ENCODE measurements at places on chromosomes 2 and 18.

- DNase-seq, result no peak
Measured at GRCh38 chr2:178825183-178825582, 18.0 kb upstream of the TTN start.

- no peak for DNase-seq
Measured at GRCh38 chr18:26407736-26408601, 140.4 kb downstream of the KCTD1 start.

DNA sequence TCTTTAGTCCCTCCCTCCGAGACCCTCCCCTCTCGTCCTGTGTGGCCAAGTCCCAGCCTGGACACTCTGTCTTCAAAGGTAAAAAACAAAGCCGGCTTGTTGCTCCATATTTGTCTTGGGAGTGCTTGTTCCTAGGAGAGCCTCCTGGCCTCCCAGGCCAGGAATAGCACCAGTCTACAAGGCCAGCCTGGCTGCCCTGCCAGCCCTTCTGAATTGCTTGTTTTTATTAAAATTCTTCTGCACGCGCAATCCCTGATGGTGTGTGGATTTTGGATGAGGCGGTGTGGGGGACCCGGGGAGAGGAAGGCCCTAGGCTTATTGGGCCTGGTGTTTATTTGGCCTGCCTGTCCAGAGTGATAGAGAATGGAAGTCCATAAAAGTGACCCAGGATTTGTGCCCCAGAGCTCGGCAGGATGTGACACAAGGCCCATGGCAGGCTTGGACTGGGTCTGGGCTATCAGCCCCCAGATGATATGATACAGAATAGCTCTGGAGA lies 297.3 kb downstream of the CYP26B1 start:
- no peak for DNase-seq

DNA sequence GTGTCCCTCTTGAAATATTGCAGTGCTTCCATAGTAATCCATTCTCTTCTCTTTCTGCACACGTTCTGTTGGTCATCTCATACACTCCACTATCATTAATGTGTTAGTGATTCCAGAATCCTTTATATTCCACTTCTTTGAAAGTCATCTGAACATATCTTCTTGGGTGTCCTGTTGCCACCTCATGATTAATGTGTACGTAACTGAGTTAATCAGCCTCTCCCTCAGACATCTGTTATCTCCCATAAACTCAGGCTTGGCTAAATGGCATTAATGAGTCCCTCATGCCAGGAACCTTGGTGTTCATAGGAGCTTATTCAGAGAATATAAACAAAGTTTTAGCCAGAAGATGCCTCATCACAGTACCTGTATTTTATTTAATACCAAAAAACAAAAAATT lies 126.4 kb downstream of the NCOA1 start:
- DNase-seq, result no peak

DNA sequence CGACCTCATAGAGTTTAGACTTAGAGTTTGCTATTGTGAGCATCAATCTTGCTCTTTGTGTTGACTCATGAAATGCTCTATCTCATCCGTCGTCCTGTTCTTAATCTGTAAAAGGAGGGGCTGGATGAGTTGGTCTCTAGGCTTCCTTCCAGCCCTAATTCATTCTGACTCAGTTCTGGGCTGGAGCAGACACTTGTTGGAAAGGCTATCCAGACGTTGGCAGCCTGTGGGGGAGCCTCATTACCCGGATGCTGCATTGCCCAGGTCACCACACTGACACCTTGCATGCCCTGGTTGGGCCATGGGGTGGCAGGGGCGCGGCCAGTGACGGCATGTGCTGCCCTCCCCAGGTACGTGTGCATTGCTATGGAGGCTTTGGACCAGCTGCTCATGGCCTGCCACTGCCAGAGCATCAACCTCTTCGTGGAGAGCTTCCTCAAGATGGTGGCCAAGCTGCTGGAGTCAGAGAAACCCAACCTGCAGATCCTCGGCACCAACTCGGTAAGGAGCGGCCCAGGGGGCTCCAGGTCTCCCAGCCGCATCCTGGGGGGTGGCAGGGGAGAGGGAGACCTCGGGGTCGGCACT lies 61.5 kb downstream of the EFR3B start:
- no peak for DNase-seq

DNA sequence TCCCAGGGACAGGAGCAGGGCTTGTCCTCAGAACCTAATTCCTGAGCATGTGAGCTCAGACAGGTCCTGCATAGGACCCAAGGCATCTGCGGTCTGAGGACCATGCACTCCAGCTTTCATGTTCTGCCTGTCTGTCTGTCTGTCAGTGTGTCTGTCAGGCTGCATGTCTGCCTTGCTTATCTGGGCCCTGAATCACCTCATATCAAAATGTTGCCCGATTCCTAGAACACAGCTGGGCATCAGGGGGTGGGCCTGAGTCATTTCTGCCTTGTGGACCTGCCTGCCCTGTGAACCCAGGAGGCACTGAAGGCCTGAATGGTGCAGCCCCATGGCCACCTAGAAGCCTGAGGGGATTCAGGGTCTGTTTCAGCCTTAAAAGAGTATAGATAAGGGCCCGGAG lies 22.1 kb downstream of the INHBB start:
- DNase-seq, result no peak

GRCh38 chr2:8543383-8544170 lies 138.3 kb upstream of the ID2 start:
- DNase-seq, result peak; percentile 90

DNA sequence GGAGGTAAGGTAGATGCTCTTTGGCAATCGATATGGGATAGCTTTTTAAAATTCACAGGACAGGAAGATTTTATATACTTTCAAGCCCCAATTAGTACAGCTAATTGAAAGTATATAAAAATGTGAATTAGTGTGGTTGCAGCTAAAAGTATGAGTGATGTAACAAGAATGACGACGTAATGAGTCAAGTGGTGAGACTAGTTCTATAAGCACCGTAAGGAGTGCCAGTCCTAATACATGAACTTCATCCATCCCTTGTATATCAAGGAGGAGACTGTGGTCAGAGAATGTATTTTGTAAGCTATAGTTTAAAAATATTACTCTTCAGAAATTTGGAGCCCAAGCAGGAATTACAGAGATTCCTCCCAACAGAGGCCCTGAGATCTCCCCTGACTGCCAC lies 25.8 kb downstream of the DNAJC27 start:
- DNase-seq, result no peak

DNA sequence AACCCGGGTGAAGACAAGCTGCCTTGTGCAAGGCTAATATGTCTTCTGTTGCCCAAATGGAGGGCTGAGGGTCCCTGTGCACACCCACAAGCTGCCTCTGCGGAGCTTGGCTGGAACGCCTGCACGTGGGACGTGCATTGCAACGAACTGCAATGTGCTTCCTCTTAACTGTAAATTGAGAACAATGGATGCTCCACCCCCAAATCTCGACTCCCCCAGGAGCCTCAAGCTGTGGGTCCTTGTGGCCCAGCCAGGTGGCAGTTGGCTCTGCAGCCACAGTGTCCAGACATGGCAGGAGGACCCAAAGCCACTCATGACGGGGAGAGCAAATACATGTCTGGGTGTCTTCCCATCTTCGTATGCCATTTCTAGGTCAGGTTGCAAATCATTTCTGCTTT lies 90.1 kb downstream of the TWIST2 start:
- DNase-seq, result no peak

DNA sequence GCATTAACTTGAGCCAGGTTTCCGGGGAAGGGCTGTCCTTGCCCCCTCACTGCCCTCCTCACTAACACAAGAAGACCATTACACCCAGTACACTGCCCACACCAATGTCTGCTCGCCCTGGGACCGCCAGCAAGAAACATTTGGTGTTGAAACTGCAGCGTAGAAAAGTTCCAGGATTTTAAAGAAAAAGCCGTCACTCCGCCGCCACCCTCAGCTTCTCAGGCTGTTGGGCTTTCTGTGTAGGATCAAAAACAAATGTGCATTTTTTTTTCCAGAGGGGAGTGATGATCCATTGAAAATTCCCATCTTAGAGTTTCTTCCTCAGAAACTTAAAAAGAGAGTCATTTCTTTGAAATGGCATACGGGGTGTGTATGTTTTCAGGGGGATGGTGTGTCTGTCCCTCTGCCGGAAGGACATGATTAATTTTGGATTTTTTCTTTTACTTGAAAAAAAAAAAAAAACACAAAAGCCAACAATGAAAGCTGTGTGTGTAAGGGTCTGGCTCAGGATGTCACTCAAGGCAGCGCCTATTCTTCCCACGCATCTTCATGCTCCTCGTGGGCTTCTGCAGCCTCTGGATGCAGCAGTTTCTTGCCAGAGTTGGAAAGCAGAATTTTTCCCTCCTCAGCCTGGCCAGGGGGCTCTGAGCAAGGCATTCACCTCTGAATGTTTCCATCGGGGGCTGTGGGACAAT lies 184.9 kb downstream of the GLI2 start:
- DNase-seq, result no peak

DNA sequence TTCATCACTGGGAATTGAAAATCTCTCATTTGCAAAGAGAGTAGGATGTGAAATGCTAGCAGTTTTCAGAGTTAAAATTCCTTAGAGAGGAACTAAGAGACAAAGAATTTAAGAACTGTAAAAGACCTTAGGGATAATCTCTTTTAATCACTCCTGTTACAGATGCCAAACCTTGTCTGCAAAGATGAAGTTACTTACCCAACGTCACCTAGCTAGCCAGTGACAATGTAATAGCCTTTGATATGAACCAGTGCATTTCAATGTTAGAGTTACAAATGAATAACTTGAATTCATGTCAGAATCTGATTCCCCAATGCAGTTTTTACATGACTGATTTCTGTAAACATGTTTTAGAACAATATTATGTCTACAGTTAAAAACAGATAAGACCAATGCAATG lies 190.1 kb downstream of the LRP1B start:
- DNase-seq, result no peak

DNA sequence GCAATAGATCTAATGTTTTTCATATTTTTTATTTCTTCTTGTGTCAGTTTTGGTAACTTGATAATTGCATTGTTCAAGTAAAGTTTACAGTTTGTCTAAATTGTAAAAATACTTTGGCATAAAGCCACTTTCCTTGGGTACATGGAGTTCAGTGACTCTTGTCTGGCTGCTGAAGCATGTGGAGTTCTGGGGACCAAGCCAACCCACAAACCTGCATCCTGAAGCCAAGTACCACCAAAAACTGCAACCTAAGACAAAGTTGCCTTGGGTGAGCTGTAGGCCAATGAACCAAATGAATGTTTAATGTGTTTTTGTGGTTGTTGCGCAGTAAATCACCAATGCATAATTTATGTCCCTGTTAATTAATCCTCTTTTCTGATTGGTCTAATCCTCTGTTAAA lies 872.6 kb downstream of the BCL11A start:
- no peak for DNase-seq

DNA sequence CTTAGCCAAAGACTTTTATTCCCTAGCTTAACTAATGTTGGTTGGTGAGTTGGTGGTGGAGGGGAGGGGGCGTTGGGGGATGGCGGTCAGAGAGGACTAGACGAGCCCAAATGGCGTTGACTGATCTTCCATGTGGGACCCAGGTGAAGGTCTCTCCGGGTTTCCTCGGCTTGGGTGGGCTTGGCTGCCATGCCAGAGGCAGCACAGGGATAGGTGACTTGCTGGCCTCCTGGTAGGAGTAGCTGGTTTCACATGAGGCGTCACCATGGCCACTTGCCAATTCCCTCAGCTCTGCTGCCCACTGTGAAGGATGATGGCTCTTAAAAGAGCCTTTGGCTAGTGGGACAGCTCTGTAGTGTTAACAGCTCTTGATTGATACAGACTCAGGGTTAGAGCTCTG lies 1337.0 kb upstream of the FAM98A start:
- DNase-seq, result no peak

DNA sequence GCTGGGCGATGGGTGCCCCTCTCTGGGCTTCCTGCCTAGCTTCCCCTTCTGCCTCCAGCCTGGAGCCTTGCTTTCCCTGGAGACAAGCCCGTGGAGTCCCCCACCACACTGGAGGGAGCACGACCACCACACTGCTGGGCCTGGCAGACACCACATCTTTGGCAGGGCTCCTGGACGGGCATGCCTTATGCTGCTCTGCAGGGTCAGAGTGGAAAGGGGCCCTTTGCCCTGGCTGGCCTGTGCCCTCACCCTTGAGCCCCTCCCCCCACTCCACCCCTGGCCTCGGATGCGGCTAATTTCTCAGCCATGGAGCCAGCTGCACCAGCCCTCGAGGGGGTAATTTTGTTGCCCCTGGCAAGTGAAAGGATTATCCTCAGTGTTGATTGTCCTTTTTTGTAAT lies 194.5 kb downstream of the LOXHD1 start:
- no peak for DNase-seq

GRCh38 chr2:141055531-141055930 lies 1075.3 kb downstream of the LRP1B start:
- no peak for DNase-seq

DNA sequence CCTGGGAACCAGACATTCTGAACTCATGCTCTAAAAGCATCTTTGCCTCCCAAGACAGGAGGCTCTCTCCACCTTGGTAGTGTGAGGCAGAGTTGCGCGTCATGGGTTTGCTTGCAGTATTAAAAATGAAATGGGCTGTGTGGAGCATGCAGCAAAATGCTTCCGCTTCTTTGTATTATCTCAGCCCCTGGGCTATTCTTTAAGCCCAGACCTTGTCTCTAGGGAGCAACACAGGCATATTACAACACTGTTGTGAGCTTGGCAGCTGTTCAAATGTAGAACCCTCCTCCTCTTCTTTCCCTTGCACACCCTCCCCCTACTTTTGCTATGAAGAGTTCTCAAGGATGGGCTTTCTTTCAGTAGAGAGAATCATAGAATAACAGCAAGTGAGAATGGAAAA lies 185.1 kb upstream of the LHCGR start:
- DNase-seq, result no peak

DNA sequence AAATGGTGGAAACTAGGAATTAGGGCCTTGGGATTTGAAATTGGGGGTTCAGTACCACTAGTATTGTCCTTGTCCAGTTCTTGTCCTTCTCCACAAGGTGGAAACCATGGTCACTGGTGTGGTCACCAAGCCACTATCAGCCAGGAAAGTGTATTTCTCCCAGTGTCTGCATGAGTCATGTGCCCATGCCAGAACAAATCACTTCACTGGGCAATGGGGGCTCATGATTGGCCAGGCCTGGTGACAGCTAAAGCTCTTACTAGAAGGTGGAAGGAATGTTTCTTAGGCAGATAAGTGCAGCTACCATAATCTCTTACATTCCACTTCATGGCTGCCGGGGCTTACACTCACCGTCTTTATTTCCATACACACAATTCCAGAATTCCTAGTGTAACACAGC lies 124.8 kb upstream of the TACR1 start:
- no peak for DNase-seq

- no peak for DNase-seq
Measured at GRCh38 chr2:37886745-37887144, 38.3 kb upstream of the RMDN2 start.

GRCh38 chr2:2727876-2728511 lies 396.9 kb upstream of the MYT1L start:
- no peak for DNase-seq
